ENCODE measurements at places on chromosomes 5 and 9. TPM values are rescaled to one million over a fixed set of nuclear protein-coding genes. Genes with fewer than 3 reads are reported as not detected.

DNA sequence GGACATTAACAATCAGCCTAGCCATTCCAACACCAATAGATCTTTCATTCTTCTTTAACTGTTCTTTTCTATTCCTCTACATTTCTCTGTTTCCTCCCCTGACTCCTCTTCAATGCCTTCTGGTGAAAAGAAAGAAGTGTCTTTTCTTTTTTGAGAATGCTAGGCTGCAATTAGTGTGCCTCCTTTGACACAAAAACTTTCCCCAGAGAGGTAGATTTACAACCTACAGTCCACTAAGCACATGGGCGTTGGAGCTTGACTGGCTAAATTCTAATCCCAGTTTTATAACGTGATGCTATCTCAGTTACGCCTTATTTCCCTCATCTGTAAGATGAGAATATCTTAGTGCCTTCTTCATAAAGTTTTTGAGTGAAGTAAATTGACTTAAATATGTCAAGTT, 16.9 kb upstream of the ANKRD55 start:
- DNase-seq: no peak

GRCh38 chr9:34046784-34047379, 1.8 kb downstream of the UBAP2 start:
- DNase-seq: no peak

GRCh38 chr5:53405396-53405795, 75.0 kb upstream of the FST start:
- no peak for DNase-seq

- no peak for DNase-seq
Observed at GRCh38 chr9:33446240-33446945, 1.0 kb downstream of the AQP3 start.

- DNase-seq: no peak
Observed at GRCh38 chr9:126615245-126615790, 1.6 kb downstream of the LMX1B start.

DNA sequence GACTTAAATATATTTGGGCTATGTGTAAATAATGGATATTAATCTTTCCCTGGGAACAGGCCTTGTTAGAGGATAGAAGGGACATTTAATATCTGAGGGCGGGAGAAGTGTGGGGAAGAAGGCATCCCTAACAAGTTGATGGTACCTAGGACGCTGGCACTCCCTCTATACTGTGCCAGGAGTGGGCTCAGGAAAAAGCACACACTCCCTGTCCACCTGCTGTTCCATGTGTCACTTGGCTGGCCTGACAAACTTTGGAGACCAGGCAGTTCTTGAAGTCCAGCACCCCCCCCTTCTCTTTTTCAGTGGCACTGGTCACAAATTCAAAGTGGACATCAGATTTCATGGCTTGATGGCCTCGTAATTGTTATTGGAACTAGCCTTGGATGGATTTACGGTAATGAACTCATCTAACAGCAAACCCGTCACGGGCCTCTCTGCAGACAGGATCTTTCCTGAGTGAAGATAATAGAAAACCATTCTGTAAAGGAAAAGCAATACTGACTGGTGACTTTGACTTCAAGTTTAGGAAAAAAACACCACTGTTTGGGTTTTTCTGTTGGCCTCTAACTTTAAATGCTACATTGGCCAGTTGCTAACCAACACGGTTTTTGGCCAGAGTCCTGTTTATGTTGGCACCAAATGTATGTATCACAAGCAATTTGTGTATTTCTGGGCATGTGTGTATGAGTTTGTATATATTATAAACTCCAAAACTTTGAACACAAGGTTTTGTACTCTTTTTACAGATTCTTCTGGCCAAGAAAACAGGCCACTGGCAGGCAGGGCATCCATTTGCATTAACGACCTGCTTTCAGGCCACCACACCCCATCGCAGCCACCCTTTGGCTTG, 552.6 kb downstream of the CCDC171 start:
- DNase-seq: no peak

The GPRIN1 gene
- polyA plus RNA-seq: 1.6 TPM

GRCh38 chr9:108113596-108113995, 624.0 kb upstream of the KLF4 start:
- no peak for DNase-seq

DNA sequence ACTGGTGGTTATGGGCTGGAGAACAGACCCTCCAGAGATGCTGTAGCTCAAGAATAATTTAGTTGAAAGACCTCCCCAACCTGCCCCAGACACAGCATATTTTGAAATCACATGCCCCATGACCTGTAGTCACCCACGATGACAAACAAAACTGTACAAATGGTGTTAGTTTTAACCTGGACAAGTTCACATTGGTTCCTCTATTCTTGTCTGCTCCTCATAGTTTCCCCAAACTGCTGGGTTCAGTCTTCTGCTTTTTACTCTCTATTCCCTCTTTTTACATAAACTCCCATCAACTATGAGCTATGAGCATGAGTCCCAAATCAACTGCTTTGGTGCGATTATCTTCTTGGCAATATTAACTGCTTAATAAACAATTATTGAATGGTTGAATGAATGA, 365.3 kb upstream of the CLINT1 start:
- DNase-seq: no peak

DNA sequence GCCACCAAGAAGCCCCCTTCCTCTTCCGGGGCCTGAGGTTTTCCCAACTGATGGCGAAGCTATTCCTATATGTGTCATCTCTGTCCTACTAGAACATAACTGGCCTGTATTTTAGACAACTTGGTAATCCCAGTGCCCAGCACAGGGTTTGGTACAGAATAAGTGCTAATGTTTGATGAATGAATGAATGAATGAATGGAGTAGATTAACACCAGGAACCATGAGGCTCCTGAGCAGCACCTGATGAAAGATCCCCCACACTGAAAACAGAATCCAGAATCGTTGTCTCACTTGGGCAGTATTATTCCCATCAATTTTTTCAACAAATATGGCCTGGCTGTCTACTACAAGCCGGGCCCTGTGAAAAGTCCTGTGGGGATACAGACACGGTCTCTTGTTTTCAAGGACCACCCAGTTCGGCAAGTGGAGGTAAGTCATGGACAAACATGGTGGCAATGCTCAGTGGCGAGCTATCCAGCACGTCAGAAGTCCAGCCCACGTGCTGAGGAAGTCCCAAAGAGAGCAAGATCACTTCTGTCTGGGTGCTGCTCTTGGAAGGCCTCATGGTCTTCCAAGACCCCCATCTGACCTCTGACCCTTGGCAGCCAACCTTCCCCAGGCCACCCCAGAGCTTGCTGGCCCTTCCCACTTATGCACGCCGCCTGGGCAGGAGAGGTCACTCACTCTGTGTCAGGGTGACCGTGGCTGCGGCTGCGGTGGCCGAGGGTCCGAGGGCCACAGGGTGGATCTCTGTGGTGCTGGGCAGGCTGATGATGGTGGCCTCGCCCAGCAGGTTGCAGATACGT, 1.0 kb downstream of the NAIF1 start:
- no peak for DNase-seq

DNA sequence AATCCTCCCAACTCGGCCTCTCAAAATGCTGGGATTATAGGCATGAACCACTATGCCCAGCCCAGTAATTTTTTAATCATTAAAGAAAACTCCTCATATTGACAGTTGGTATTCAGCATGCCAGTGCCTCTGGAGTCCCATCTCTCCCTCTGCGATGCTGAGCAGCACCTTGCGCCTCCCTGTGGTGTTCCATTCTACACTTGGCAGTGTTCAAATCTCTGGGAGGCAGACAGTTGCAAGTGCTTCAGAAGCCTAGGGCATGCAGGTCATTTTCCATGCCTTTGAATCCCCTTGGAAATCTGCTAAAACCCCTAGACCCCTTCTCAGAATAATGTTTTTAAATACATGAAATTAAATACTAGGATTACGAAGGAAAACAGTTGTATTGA, 41.3 kb downstream of the GARNL3 start:
- DNase-seq: no peak

The C9orf153 gene
- polyA plus RNA-seq: 0.54 TPM

The PCDHGA4 gene
- polyA plus RNA-seq: 3.0 TPM

The ENTREP1 gene
- 2.4 TPM for polyA plus RNA-seq

- no peak for DNase-seq
Observed at GRCh38 chr9:125202846-125203618, 2.7 kb downstream of the RABEPK start.

The PROB1 gene
- polyA plus RNA-seq: 3.5 TPM

The HMCN2 gene
- 1.6 TPM for polyA plus RNA-seq

DNA sequence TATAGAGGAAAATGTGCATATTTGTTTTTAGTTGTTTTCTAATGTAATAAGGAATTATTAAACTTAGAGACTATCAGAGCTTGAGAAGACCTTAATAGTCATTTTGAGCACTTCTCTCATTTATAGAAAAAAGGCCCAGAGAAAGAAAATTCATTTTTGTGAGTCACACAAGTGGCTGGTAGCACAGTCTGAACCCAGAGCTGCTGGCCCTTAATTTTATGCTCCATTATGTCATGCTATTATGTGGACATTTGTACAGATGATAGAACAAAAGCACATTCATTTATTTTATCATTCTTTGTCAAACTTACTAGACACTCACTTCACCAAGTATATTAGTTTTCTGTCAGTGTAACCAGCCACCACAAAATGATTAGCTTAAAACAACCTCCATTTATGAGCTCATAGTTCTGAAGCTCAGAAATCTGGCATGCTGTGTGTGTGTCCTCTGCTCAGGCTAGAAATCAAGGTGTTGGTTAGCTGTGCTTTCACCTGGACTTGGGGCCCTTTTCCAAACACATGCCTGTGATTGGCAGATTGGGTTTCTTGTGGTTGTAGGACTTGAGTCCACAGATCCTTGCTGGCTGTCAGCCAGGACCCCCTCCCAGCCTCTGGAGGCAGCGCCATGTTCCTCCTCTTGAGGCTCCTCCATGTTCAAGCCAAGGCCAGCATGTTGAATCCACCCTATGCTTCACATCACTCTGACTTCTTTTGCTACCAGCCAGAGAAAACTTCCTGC, 188.9 kb downstream of the ARHGAP26 start:
- DNase-seq: no peak

DNA sequence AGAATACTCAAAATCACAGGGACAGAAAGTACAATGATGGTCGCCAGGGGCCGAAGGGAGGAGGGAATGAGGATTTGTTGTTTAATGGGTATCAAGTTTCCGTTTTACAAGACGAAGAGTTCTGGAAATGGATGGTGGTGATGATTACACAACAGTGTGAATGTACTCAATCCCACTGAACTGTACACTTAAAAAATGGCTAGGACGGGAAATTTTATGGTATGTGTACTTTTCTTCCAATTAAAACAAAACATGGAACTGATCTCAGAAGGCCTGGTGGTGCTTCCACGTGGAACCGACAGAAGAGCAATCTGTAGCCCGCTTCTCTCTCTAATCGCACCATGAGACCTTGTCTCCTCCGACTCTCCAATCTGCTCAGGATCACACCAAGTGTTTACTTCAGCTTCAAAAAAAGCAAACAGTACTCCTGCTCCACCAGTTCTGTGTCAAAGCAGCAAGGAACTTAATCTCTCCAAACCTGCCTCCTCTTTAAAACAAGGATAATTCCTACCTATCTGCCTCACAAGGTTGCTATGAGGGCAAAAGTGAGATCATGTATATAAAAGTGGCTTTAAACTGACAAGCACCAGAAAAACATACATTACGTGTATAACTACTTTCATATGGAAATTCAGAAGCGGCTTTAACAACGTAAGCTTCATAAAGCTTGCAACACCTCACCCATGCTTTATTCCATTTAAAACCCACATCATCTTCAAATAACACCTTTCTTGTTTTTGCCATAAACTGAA, 2.1 kb downstream of the ECPAS start:
- DNase-seq: peak; percentile 50

DNA sequence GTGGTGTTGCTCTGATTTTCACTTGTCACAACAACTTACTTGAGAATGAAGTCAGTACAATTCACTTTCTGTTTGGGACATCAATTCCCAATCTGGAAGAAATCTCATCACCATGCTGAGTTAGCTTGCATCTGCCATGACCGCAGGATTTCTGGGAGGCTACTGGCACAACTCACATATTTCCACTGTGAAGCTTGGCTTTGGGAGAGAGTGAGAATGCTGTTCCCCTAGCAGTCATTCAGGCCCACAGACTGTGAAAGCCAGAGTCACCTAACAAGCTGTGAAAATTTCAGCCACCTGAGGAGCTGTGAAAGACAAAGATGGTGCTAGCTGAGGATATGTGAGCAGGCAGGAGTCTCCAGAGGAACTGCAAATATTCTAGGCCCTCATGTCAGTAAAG, 365.2 kb upstream of the TUSC1 start:
- no peak for DNase-seq

The CIZ1 gene
- 163 TPM for polyA plus RNA-seq

DNA sequence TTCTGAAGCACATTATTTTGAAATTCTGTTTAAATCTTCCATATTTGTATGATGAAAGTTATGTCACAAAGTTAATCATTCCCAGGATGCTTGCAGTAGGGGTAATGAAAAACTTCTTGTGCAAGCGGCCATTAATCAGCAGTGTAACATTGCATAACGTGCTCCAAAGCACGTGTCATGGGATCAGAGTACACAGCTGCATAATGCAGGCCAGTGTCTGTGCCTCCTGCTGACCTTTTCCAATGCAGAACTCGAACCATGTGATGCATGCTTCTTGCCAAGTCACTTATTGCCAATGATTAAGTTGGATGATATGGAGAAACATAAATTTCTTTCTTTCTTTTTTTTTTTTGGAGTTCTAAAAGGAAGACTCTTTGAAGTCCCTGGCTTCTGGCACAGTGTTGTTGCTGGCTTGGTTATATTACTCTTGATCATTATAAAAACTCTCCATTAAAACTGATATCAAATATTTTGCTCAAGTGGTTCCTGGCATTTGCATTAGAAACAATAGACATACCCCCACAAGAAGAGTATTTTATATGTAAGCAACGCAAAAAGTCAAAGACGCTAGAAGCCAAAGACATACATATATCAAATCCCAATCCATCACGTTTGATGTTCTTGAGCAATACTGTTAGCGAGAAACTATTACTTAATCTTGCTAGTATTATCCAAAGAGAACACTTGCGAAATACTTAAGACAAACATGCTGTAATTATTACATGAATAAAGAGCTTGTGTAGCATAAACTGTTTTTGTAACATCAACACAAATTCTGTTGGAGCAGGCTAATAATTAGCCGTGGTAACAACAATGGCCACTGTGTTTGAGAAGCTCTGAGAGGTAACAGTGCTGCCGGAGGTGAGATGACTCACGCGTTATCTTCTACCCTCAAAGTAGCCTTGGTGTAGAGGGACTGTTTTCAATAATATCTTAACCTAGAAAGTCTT, 164.2 kb downstream of the AUH start:
- peak; percentile 74 for DNase-seq

The BRINP1 gene
- polyA plus RNA-seq: 5.9 TPM

The KIAA1958 gene
- 16.6 TPM for polyA plus RNA-seq

DNA sequence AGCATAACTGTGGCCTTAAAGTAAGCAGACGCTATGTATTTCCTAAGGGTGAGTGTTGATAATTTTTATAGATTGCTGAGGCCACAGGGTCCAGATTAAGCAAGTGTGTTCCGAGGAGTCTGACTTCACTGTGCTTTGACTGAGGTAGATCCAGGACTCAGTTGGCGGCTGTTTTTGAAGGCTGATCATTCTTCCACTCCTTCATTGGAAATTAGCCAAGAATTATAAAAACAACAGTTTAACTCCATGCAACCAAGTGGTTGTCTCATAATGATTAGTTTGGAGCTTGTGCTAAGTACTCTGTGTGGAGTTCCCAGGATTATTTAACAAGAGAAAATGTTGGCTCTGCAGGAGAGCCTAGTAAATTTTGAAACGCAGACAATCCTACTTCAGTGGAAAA, 19.1 kb downstream of the IQGAP2 start:
- DNase-seq: no peak

Measured in left renal cortex interstitium (tissue), 4 donors.